ENCODE measurements at places on chromosomes 7 and 10.

- DNase-seq: no peak
Observed at GRCh38 chr10:49313501-49314070, 14.6 kb downstream of the C10orf71 start.

GRCh38 chr10:89550509-89550908, 15.1 kb upstream of the SLC16A12 start:
- no peak for DNase-seq

GRCh38 chr7:95209276-95209675, 115.1 kb downstream of the PON1 start:
- DNase-seq: no peak

DNA sequence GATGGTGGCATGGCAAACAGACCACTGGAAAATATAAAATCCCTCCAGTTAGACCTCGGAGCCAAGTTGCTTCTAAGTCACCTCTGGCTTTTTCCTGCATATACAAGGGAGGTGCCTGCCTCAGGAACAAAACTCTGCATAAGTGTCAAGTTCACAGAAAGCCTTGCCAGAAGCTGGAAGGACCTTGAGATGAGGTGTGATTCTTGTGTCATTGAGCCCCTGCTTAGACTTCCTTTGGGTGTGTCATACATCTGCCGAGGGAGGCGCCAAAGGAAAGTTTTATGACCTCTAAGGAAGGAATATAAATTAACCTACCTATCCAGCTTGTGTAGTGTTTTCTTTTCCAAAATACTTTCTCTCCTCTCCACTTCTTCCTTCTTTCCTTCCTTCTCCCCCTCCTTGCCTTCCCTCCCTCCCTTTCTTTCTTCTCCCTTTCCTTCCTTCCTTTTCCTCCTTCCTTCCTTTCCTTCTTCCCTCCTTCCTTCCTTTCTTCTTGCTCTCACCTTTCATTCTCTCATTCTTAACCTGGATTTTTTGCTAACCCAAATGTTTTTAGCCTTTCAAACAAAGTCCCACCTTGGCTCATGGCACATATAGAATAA, 75.2 kb downstream of the TRIL start:
- no peak for DNase-seq

GRCh38 chr7:109158246-109158645, 588.6 kb downstream of the DNAJB9 start:
- no peak for DNase-seq

- DNase-seq: no peak
Observed at GRCh38 chr10:93485690-93486089, 3.6 kb upstream of the MYOF start.

DNA sequence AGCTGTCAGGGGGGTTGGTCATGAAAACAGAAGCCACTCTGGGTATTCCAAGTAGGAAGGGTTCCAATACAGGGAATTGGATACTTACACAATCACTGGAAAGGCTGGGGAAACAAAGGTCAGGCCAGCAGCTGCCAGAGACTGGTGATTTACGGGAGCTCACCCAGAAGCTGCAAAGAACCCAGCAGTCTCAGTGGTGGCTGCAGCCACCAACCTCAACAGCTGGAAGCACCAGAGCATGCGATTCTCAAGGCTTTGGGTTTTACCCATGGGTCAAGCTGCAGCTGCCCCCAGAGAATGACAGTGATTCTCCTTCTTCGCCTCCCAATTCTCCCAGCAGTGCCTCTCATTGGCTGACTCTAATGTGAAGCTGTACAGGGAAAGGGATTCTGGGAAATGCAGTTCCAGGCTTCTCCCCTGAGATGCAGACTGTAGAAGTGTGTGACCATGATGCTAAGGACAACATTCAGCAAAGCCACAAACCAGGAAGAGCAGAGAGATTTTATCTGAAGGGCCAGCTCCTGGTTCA, 107.2 kb upstream of the TCF7L2 start:
- DNase-seq: no peak

DNA sequence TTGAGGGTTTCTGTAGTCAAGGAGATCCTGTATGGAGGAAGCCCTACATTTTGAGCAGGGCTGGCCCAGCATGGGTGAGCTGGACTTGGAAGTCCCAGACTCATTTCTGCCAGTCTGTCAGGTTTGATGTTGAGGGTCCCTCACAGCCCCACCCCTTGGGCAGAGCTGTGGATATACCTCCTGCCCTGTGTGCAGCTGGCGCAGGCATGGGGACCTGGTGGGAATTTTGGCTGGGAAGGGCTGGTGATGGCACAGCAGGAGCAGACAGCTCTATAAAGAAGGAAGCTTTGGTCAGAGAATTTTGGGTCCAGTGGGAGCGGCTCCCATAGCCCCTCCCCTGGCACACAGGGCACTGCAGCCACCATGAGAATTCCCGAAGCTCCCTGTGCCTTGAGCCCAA, 482.6 kb downstream of the RPS24 start:
- no peak for DNase-seq

DNA sequence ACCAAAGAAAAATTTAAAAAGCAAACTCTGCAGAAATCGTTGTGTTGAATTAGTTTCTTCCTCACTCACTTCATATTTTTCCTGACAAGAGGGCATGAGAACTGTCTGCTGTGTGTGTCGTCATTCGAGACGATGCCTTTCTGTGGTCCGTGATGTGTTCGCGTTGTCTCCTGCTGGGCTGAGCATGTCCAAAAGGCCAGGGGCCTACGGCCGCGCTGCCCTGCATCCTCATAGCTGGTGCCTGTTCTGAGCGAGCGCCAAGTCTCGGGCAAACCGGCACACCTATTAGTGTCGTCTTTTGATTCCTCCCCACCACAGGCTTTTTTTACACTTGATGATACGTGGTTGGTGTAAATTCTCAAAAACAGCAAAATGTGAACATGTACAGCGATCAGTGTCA, 27.4 kb downstream of the WDR37 start:
- no peak for DNase-seq

- no peak for DNase-seq
Observed at GRCh38 chr7:74598558-74598957, 59.0 kb upstream of the GTF2I start.

DNA sequence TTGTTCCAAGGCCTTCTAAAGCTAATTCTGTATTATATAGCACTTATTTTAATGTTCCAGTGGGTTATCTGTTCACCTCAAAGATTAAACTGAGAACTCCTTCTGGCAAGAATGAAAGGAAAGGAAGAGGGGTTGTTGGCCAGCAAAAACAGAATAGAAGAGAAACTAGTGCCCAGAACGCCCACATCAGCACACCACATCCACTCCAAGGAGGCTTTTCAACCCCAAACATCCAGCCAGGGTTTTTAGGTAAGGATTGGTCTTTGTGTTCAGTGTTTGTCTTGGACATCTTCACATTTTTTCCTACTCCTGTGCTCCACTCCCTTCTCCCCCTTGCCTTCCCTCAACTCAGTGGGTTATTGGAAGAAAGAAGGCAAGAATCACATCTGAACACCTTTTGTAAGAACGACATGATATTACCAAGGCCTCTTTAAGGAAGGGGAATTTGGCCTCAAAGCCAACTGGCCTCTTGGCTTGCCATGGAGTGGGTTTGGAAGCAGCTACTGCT, 55.8 kb downstream of the BICC1 start:
- no peak for DNase-seq

GRCh38 chr10:75620356-75620755, 188.9 kb downstream of the LRMDA start:
- DNase-seq: no peak

DNA sequence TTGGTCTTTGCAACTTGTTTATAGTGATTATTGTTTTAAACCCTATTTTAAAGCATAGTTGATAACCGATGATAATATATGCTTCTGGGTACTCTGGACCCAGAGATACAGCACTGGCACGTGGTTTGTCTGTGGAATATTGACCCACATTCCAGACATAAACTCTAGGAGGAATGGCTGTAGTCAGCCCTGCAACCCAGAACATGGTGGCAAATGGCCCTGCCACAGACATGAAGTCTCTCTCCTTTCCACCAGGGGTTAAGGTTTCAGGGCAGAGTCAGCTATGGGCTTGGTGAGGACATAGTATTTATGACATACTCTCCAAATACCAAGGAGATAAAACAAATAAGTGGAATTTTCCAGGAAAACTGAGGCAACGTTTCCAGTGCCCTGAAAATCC, 83.6 kb downstream of the NAMPT start:
- no peak for DNase-seq

GRCh38 chr7:28020302-28020940, 160.2 kb downstream of the JAZF1 start:
- peak; percentile 11 for DNase-seq

DNA sequence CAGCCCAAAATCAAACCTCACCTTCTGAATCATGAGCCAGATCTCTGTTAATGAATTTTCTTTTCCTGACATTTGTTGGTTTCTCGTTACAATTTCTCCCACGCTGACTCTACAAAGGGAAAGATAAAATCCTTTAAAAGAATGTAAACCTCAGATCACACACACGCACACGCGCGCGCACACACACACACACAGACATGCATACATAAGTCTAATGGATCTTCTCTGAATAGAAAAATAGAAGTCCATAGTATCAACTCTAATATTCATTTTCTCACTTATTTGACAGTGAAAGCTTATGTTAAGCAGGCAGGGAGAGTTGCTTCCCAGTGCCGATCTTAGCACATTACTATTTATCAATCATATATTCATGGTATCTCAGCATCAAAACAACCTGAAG, 1.4 kb downstream of the ETV1 start:
- no peak for DNase-seq

GRCh38 chr10:18649364-18649959, 1.9 kb downstream of the NSUN6 start:
- DNase-seq: no peak

DNA sequence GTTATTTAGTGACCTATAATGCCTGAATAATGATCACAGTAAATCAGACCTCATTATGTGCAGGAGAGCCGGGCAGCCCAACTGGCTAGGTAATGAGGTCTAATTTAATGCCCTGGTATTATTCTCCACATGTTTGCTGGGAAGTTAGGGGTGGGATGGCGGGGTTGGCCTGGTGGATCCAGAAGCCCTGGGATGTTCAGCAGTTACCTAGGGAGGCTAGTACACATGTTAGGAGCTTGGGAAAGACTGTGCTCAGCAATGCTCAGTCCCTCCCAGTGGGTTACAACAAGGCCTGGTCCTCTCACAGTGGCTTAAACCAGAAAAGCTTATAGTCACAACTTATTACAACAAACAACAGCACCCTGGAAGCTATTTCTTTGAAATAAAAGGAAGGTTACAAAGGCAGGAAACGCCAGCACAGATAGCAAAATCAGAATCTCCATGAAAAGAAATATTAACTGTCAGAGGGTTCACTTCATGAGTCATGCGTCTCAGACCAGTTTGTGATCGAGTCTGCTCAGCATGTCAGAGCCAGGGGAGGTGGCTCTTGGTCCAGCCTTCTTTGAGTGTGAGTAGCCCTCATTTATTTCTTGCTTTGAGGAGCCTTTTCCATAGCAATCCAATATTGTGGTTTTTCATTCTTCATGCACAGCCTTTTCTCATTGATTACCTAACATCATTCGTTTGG, 418.6 kb upstream of the NPVF start:
- no peak for DNase-seq

GRCh38 chr10:129755158-129755591, 208.9 kb downstream of the EBF3 start:
- no peak for DNase-seq

DNA sequence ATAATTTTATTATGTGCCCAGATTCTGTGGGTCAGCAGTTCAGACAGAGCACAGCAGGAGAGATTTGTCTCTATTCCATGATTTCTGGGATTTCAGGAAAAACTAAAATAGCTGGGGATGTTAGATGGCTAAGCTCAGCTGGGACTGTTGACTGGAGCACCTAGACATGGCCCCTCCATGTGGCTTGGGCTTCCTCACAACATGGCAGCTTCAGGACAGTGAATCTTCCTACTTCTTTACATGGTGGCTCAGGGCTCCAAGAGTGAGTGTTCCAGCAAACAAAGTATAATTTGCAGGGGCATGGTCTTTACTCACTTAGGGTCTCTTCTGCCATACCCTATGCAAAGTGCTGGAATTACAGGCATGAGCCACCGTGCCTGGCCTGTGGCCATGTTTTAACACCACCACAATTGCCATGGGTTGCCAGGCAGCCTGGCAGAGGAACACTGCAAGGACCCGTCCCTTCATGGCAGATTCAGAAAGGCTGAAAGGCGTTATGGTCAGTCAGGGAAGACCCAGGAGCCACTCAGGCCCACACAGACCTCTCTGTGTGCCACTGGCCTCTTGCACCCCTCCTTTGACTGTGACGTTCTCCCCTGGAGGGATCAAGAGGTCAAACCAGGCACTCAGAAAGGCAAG, 50.8 kb upstream of the ZMIZ1 start:
- no peak for DNase-seq

All from T-helper 2 cell treated with Interferon-gamma antibody and Interleukin-4, amounts not matched to agents 5 μg/mL and 100 μg/mL, for 36 hours (primary cell).